Immature natural killer cell (primary cell): ENCODE measurements at places on chromosomes 5 and 9.

- DNase-seq = no peak
These were observed 1766.1 kb upstream of the C9orf72 start for GRCh38 chr9:29339387-29339786.

DNA sequence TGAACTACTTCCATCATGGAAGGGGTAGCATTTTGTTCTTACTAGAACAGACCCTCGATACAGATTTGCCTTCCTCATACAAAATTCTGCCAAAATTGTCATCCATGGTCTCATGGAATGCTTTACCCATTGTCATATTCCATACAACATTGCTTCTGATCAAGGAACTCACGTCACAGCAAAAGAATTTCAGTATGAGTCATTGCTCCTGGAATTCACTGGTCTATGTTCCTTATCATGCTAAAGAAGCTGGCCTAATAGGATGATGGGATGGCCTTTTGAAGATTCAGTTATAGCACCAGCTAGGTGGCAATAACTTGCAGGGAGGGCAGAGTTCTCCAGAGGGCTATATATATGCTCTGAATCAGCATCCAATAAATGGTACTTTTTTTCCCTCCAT lies 18.2 kb upstream of the FNIP1 start:
- DNase-seq = no peak

DNA sequence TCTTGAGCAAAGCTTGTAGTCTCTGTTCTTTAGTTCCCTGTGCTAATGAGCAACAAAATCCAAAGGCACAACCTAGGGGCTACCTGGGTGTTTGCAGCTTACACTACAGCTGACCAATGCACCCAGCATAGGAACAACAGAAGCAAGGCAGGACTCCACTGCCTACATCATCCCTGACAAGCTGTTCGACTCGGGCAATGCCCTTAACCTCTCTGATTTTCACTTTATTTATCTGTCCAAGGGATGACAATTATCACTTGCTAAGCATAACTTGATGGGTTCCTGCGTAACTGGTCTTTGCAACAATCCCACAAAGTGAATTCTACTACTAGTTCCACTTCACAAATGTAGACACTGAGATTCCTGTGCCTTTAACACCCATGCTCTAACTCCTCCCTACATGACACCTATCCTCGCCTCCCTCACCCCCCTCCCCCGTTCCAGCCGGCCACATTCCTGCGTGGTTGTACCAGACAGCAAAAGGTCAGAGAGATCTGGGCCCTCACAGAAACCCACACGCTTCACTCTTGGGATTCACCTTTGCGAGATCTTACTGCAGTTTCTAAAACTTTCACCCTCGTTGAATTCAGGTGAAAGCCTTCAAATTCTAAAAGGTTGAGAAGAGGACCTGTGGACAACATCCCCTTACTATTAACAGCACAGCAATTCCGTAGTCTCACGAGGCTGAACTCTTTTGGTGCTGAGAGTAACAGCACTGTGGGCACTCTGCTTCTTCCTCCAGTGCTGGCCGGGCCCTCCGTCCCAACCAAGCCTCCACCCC lies 995 bp downstream of the IPPK start:
- DNase-seq = peak; percentile 29

- DNase-seq = no peak
These were observed 103.9 kb downstream of the LHFPL2 start for GRCh38 chr5:78544561-78545201.

- DNase-seq = no peak
These were observed 198.6 kb downstream of the TRIO start for GRCh38 chr5:14341571-14342230.
